Renal pelvis (tissue), 12 donors: ENCODE measurements at places on chromosomes 1 and 21.

- DNase-seq = peak; percentile 74
These were observed 10.0 kb downstream of the YBEY start for GRCh38 chr21:46295996-46296752.

DNA sequence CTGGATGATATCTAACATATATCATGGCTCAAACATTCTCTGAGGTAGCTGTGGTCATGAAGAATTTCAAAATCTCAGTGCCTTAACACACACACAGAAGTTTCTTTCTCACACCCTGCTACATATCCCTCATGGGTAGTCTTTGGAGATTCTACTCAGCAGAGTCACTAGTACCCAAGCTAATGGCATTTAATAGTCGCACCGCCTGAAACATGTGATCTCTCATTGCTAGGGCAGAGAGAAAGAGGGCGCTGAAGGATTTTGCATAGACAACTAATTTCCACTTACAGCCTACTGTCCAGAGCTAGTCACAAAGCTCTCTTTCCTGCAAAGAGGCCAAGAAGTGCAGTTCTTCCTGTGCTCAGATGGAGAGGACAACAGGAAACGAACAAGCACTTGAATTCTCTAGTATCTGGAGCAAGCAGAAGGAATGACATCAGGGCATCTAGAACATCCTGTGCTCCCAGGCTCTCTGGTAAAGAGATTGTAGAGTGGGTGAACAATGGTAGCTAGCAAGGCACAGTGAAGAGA lies 183.4 kb upstream of the PTBP2 start:
- no peak for DNase-seq

DNA sequence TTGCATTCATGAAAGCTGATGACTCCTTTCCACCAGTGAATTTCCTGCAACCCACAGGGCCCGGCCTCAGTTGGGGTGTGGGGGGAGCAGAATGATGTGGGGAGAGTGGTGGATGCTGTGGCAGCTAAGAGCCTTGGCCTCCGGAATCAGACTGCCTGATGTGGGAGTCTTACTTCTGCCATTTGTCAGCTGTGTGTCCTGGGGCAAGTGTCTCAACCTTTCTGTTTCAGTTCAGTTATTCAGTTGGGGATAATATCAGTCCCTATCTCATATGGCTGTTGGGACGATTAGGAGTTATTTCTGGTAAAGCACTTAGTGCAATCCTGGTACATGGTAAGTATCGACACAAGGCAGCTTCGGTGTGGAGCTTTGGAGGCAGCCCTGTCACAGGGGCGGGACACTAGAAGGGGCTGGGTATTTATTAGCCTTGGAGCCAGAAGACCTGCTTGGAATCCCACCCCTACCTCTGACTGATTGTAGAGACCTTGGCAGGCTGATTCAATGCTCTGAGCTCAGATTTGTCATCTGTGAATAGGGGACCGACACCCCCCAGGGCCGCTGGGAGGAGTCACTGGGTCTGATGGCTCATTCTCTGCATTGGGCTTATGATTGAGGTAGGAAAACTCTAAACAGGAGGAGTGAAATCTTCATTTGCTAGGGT lies 19.6 kb downstream of the ARHGEF10L start:
- no peak for DNase-seq

- no peak for DNase-seq
These were observed 91.5 kb downstream of the XCL2 start for GRCh38 chr1:168452329-168452728.

- no peak for DNase-seq
These were observed 150.5 kb downstream of the PLPPR5 start for GRCh38 chr1:98854137-98854536.

DNA sequence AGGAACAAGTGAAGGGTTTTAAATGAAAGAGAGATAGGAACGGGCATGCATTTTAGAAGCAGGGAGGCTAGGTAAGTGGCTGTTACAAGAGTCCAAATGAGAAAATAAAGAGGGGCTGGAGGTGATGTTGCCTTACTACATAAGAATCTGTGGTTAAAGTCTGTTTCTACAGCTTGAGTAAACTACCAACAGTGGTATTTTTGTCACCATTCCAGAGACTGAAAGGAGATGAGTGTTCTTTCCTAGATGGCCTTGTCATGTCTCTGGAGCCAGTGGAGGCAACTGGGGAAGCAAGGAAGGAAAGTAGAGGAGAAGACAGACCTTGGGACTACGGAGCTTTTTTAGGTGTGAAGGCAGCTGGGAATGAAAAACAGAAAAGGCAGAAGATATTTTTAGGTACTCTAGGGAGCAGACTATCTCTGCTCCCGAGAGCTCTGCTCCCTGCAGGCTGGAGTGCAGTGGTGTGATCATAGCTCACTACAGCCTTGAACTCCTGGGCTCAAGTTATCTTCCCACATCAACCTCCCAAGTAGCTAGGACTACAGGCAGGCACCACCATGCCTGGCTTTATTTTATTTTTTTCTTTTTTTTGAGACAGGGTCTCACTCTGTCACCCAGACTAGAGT lies 12.2 kb downstream of the HDAC1 start:
- DNase-seq = no peak

- no peak for DNase-seq
These were observed 107.9 kb downstream of the SUSD4 start for GRCh38 chr1:223256034-223256433.

GRCh38 chr1:167909691-167910180 lies 4.2 kb downstream of the ADCY10 start:
- DNase-seq = no peak

- peak; percentile 98 for DNase-seq
These were observed at the start of gene PBXIP1 for GRCh38 chr1:154955718-154956543. TSS of gene PBXIP1 (minus strand) at chr1:154956099. CDS start at chr1:154953721, 2,378 bp downstream.

GRCh38 chr1:6941786-6942185 lies 156.5 kb downstream of the CAMTA1 start:
- DNase-seq = no peak

DNA sequence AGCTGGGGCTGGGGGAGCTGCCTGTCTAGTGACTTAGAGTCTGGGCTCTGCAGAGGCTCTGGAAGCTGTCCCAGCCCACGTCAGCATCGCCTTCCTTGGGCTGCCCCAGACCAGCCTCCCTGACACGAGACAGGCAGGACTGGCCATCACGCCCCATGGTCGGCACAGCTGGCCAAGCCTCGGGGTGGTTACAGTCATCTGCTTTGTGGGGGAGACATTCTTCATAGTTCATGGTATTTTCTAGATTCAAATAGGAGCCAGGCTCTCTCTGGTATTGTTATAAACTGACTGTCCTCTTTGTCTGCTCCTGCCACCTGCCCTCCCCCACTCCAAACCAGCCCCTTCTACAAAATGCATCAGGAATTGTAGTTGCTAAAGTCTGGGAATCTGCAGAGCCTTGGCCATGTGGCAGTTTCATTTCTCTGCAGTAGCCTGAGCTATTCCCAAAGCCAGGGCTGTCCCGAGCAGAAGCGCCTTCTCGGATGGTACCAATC lies 29.4 kb downstream of the OLFML2B start:
- DNase-seq = no peak

DNA sequence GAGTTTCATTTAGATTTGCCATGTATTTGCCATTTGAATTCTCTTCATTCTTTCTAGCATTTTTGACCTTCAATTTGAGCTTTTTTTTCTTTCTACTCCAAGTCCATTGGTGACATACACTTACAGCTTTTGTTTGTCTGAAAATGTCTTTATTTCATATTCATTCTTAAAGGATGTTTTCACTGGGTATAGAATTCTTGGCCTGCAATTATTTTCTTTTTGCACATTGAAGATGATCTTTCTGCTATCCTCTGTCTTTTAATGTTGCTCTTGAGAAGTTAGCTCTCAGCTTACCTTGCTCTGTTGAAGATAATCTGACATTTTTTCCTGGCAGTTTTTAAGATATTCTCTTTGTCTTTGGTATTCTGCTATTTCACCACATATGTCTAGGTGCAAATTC lies 16.6 kb upstream of the TINAGL1 start:
- DNase-seq = no peak

- DNase-seq = no peak
These were observed 226.6 kb downstream of the RERE start for GRCh38 chr1:8590721-8591351.

DNA sequence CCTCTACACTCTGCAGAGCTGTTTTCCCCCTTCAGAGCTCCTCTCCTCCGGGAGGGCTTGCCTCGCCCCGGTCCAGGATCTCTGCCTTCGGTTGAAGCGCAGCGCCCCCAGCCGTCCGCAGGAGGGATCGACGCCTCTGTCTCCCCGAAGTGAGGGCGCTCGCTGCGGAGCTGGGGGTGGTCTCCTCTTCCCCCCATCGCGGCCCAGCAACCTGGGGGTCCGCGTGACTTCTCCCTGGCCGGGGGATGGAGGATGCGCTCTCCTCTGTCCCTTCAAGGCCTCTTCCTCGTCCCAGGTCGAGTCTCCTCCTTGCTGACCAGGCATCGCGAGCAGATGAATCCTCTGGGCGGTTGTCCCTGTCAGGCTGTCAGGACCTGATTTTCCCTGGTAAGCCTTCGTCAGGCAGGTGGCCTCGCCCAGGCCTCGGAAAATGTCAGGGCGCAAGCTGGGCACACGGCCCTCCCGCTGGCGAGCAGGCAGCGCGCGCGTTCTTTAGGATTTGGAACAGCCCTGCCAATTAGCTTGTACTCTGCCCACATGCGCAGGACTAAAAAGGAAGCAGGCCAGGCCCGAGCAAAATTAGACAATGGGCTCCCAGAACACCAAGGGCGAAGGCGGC lies 90.5 kb downstream of the EDEM3 start:
- DNase-seq = peak; percentile 61

DNA sequence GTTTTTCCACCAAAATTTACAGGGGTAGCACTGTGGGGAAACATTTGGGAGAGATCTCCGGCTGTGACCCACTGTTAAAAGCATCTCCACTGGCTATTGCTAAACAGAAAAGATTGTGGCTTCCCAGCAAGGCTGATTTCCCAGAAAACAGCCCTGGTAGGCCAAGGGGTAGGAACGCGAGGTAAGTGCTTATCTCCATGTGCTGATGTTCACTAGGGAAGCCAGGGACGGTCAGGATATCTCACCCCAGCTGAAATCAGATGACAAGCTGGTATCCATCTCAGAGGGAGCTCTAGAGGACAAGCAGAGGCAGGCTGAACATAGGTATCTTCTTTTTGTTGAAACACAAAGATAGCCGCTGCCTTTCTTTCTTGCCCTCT lies 63.6 kb downstream of the MIS18A start:
- no peak for DNase-seq

GRCh38 chr1:238681021-238681420 lies 705.3 kb upstream of the CHRM3 start:
- no peak for DNase-seq

- no peak for DNase-seq
These were observed 16.2 kb downstream of the GIPC2 start for GRCh38 chr1:78061825-78062523.

DNA sequence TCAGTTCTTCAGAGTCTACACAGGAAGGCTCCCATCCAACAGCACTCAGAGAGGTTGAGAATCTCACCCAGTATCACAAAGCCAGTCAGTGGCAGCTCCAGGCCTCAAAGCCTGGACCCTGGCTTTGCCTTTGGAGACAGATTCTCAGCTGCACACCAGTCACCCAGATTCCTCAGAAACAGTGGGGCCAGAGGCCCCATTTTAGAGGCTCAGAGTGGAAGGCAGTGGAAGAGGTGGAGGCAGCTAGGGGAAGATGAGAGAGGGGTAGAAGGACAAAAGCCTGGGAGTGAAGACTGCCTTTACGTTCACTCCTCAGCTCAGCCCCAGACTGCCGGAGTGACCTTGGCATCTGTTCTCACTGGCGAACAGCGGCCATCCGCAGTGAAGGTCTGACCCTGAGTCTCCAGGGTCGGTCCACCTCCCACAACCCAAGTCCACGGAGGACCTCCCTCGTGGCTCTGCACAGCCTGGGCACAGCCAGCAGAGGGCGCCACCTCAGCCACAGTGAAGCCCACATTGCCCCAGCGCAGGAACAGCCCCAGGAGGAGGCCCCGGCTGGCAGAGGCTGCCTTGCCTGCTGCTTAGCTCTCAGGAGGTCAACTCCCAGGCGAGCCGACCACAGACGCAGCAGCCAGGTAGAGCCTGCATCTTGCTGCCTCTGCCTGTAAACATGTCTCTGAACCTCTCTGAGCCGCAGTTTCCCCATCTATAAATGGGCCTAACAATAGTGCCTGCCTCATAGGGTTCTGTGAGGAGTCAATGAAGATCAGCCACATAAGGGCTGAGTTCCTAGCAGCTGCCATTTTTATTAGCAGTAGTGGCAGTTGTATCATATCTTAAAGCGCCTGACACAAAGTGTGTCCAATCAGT lies 5.9 kb upstream of the FNDC5 start:
- no peak for DNase-seq

DNA sequence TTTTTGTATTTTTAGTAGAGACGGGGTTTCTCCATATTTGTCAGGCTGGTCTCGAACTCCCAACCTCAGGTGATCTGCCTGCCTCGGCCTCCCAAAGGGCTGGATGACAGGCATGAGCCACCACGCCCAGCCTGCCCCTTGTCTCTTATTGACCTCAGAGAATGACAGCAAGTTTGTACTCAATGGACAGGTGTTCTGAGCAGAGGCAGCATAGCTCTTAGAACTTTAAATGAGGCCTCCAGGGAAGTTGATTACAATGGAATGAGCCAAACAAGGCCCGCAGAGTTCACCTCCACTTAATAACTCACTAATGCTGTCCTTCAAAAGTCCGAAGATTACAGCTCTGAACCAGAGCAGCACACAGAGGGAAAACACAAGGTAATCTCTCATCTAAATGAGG lies 10.9 kb downstream of the TMPRSS2 start:
- DNase-seq = no peak

DNA sequence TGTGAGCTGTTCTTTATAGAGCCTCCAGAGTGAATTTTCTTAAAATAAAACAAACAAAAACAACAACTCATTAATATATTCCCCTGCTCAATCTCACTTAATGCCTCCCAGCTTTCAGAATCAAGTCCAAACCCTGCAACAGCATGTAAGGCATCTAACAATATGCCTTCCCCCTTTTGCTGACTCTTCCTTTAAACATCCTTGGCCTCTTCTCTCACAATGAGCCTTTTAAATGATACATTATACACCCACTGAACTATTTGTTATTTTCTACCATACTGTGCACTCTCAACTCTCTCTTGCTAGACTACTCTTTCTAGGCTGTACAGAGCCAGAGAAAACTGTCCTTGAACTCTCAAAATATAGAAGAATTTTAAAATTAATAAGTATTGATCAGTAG lies 115.2 kb upstream of the SNX7 start:
- DNase-seq = no peak

DNA sequence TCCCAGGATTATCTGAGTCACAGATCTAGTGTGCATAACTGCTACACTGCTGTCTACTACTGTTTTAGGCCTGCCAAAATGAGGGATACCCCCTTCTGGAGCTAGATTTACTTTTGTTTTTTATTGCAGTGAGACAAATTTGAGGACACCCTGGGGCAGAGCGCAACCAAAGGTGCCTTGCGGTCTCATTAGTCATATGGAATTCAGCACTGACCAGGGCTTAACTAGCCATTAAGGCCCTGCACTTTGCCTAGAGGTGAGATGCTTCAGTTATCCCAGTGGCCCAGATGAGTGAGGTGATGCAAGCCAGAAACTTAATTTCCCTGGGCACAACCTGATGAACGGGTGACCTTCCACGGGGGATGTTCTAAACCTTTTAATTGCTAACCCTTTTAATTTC lies 998 bp upstream of the SPAG17 start:
- no peak for DNase-seq
